ENCODE measurements at places on chromosomes 6 and 20.

- no peak for DNase-seq
Measured at GRCh38 chr6:168030218-168030746, 32.8 kb downstream of the KIF25 start.

- DNase-seq, result no peak
Measured at GRCh38 chr6:23016696-23017095, 447.3 kb downstream of the HDGFL1 start.

- no peak for DNase-seq
Measured at GRCh38 chr6:11538819-11539468, 1.4 kb downstream of the TMEM170B start.

DNA sequence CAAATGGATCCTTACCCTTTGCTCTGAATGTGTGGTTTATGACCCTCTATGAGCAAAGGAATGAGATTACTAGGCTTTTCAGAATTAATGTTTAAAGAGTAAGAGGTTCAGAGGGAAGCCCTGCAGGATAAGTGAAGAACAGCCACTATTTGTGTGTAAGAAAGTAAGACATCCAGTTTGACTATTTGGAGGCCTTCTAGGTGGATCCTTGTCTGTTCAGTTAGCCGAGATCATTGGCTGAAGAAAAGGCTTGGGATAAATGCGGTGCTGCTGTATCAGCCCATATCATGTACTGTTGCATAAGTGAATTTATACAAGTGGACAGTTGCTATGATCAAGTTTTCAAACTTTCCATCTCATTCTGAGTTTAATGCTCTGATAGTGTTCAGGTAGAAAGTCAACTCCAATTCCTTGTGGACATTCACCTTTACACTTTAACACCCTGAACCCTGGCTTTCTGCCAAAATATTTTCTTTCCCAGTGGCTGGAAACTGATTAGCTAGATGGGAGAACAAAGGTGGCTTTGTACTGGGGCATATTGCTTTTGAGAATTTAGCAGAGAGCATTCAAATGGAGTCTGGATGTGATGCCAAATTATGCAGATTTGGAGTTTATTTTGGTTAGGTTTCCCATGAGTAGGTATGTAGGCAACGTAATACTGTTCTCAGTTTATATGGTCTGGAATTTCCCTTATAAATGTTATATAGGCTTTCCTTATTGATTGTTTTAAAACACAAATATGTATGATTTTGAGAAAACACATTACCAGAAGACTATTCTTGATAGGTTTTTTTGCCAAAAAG, 15.0 kb downstream of the PARD6B start:
- DNase-seq, result no peak

GRCh38 chr6:73236144-73236750, 11.0 kb upstream of the KHDC1L start:
- DNase-seq, result no peak

DNA sequence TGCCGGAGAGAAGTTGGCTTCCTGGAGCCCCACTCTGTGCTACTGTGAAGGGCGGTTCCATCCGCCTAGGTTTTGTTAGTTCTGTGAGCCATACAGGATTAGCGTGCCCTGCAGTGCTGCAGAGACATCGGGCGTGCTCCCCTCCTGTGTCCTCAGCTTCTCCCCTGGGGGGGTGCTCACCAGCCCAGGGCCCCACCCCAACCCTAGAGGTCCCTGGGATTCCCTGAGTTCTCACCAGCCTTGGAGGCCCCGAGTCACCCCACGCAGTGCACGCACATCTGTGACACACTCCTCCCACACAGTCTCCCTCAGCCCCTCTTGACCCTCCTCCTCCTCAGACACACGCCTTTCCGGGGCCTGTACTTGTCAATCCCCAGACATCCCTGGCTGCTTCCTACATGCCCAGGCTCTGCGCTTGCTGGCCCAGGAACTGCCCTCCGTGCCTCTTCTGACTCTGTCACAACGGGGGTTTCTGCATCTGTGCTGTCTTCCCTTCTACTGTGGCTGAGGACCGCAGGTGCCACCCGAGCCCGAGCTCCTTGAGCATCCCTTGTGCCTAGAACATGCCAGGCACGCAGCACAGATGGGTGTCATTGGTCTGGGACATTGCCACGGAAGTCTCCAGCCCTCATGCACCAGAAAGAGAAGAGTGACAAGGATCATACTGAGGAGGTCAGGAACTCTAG, 123.2 kb upstream of the RPS6KA2 start:
- DNase-seq, result no peak

Measured in left renal pelvis (tissue), 4 donors.